ENCODE measurements at places on chromosomes 12 and 14. TPM values are rescaled to one million over a fixed set of nuclear protein-coding genes. Genes with fewer than 3 reads are reported as not detected.
A peak's percentile ranks its signal among the peaks of the same experiment; 100 is the strongest.

DNA sequence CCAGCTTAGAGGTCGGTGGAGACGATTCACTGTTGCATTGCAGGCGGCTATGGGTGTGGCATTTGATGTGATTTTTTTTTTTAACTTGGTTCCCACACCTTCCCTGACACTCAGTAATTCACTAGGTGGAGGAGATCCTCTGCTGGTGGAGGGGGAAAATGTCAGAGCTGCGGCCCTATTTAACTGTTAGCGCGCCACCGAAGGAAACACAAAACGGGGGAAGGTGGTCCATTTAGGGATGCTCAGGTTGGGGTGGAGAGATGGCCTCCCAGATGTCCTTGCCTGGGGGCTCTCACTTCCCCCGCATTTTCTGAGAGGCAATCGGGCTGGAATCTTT, 4.3 kb upstream of the HOXC12 start:
- peaks cover 5% of the 10 kb centered on the region for H3K36me3 ChIP-seq
- no peak overlapping the region for H3K27ac ChIP-seq
- H3K4me3 ChIP-seq: no peak overlapping the region
- no peak for DNase-seq
- H3K27me3 ChIP-seq: peaks cover 57% of the 10 kb centered on the region
- peaks cover 9% of the 10 kb centered on the region for H3K4me1 ChIP-seq

DNA sequence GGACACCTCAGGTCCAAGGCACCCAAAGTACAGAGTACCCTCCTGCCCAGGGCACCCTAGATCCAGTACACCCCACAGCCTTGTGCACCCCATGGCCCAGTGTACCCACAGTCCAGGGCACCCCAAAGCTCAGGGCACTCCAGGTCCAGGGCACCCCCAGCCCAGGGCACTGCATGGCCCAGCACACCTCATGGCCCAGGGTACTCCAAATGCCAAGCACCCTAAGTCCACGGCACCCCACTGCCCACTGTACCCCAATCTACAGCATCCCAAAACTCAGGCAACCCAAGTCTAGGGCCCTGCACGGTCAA, 6.0 kb downstream of the JAG2 start:
- DNase-seq: no peak
- H3K27me3 ChIP-seq: no peaks in the 10 kb centered on the region
- H3K27ac ChIP-seq: no peak overlapping the region
- no peak overlapping the region for H3K4me3 ChIP-seq
- no peaks in the 10 kb centered on the region for H3K36me3 ChIP-seq

GRCh38 chr14:96267336-96267735, 11.3 kb downstream of the BDKRB1 start:
- H3K36me3 ChIP-seq: no peaks in the 10 kb centered on the region
- peaks cover 6% of the 10 kb centered on the region for H3K27me3 ChIP-seq

DNA sequence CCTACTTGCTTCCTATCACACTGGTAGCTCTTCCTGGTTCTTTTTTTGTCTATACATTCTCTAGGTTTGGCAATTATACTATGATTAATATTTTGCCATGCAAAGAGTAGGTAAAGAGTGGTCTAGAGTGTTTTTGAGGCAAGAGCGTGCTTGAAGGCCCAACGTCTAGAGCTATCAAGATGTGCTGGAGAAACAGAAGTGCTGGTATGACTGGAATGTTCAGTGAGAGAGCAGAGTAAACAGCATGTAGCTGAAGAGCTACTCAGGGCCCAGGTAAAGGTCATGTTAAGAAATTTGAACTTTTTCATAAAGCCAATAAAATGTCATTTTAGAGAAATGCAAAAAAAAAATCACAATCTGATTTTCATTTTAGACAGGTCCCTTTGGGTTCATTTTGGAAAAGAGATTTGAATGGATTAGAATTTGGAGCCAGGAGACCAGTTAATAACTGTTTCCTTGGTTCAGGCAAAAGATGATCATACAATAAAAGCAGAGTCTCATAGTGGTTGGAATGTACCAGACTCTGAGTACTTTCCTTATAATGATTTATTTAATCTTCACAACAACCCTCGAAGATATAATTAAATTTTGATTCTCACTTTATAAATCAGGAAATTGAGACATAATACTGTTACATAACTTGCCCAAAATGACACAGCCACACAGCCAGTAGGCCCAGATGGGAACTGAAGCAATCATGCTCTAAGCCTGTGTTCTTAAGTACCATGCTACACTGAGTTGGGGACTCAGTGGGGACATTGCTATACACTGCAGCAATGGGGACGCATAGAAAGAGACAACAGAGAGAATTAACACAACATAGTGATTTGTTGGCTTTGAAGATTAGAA, 350.1 kb downstream of the NELL2 start:
- H3K27ac ChIP-seq: no peak overlapping the region
- no peak for DNase-seq
- no peak overlapping the region for H3K4me3 ChIP-seq

GRCh38 chr12:3559601-3560294, 68.7 kb downstream of the PRMT8 start:
- H3K36me3 ChIP-seq: no peaks in the 10 kb centered on the region
- no peak for DNase-seq
- no peaks in the 10 kb centered on the region for H3K4me1 ChIP-seq
- H3K4me3 ChIP-seq: no peak overlapping the region
- peaks cover 33% of the 10 kb centered on the region for H3K27me3 ChIP-seq

- DNase-seq: no peak
- peaks cover 14% of the 10 kb centered on the region for H3K27me3 ChIP-seq
- no peaks in the 10 kb centered on the region for H3K4me1 ChIP-seq
- no peak overlapping the region for H3K4me3 ChIP-seq
- no peaks in the 10 kb centered on the region for H3K36me3 ChIP-seq
Measured at GRCh38 chr12:113748707-113749432, 217.3 kb downstream of the RBM19 start.

- H3K27me3 ChIP-seq: no peaks in the 10 kb centered on the region
- peak; percentile 79 for DNase-seq
- peak overlapping the region; percentile 84 for H3K4me3 ChIP-seq
- H3K27ac ChIP-seq: peak overlapping the region; percentile 98
- peaks cover 39% of the 10 kb centered on the region for H3K4me1 ChIP-seq
- H3K36me3 ChIP-seq: no peaks in the 10 kb centered on the region
Measured at GRCh38 chr14:71555654-71556559, 376.3 kb upstream of the RGS6 start.

DNA sequence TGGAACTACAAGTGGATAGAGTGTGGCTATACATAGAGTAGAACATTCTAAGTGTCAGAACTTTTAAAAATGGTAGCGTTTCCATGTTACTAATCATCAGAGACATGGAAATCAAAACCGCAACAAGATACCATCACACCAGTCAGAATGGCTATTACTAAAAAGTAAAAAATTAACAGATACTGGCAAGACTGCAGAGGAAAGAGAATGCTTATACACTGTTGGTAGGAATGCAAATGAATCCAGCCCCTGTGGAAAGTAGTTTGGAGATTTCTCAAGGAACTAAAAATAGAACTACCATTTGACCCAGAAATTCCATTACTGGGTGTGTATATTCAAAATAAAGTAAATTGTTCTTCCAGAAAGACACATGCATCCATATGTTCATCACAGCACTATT, 518.6 kb downstream of the NELL2 start:
- no peak for DNase-seq
- H3K27ac ChIP-seq: no peak overlapping the region
- H3K36me3 ChIP-seq: no peaks in the 10 kb centered on the region
- no peak overlapping the region for H3K4me3 ChIP-seq
- no peaks in the 10 kb centered on the region for H3K4me1 ChIP-seq

- peaks cover 56% of the 10 kb centered on the region for H3K4me1 ChIP-seq
- peak overlapping the region; percentile 67 for H3K4me3 ChIP-seq
- peak overlapping the region; percentile 91 for H3K27ac ChIP-seq
- no peak for DNase-seq
- no peaks in the 10 kb centered on the region for H3K36me3 ChIP-seq
Measured at GRCh38 chr14:68402525-68403101, 390.3 kb downstream of the ZFP36L1 start.

The PITPNM2 gene
- 3.1 TPM for total RNA-seq

The PLEKHH1 gene
- 1.9 TPM for total RNA-seq

The TRIM9 gene
- 0.11 TPM for total RNA-seq
